Large intestine (tissue), 12 donors: ENCODE measurements at places on chromosomes 4 and X.

DNA sequence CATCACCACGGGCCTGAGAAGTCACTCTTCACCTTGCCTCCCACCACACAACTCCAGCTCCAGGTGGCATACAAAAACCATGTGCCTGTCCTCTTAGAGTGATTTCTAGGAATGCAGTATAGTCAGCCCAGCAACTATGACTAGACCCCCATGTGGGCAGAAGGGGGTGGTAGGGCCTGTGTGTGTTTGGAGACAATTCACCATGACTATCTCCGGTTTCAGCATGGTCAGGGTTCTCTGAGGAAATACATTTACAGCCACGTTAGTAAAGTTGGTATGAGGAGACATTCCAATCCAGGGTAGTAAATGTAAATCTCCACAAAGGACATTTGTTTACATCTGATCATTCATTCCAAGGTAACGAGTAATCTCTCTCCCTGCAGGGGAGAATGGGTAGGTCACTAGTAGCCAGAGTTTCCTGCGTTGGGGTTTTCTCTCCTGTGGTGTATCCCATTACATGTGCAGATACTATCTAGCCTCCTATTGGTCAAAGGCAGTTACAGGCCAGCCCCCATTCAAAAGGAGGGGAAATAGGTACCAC lies 4.2 kb upstream of the MTMR1 start:
- no peak for DNase-seq

- no peak for DNase-seq
Observed at GRCh38 chrX:124033821-124034220, 72.3 kb downstream of the STAG2 start.

DNA sequence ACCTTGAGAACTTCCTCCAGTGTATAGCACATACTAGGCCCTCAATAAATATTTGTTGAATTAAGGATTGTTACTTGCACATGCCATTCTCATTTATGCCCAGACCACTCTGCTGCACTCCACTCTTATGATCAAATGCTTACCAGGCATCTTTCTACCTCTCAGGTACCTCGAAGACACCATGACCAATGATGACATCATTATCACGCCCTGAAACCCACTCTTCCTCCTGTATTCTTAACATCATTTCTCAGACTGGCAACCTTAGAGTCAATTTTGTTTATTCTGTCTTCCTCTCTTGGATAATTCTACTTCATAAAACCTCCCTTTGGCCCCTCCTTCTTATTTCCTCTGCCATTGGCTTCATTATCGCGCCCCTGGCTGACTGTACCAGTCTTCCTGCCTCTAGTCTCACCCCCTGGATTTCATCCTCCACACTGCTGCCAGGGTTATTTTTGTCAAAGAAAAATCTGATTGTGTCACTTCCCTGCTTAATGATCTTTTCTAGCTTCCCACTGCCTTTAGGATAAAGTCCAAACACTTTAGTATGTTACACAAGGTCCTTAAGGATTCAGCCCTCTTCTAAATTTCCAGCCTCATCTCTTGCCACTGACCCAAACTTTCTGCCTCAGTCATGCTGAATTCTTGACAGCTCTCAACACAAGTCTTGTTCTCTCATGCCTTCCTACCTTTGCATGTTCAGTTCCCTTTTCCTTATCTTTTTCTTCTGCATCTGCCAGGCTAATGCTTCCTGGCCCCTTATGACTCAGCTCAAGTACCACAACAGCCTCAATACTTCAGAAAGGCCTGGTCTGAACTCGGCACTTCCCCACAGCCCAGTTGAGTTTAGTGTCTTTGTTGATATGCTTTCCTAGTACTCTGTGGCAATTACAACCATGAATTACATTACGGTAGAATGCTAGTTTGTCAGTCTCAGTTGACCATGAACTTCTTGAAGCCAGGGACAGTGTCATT lies 45.8 kb downstream of the HDAC8 start:
- no peak for DNase-seq

GRCh38 chr4:93086356-93086755 lies 742.2 kb upstream of the ATOH1 start:
- DNase-seq = no peak

- no peak for DNase-seq
Observed at GRCh38 chr4:165368114-165368513, 10.7 kb upstream of the CPE start.
